ENCODE measurements at places on chromosomes 5 and 9.

- no peak overlapping the region for H3K4me3 ChIP-seq
- H3K27ac ChIP-seq, result no peak overlapping the region
- H3K4me1 ChIP-seq, result peaks cover 1% of the 10 kb centered on the region
- H3K36me3 ChIP-seq, result peaks cover 2% of the 10 kb centered on the region
- peaks cover 15% of the 10 kb centered on the region for H3K27me3 ChIP-seq
Observed at GRCh38 chr5:10768328-10768899, 7.4 kb upstream of the DAP start.

GRCh38 chr9:107807183-107807582, 317.6 kb upstream of the KLF4 start:
- H3K4me1 ChIP-seq, result no peaks in the 10 kb centered on the region
- no peaks in the 10 kb centered on the region for H3K36me3 ChIP-seq
- H3K27me3 ChIP-seq, result no peaks in the 10 kb centered on the region

DNA sequence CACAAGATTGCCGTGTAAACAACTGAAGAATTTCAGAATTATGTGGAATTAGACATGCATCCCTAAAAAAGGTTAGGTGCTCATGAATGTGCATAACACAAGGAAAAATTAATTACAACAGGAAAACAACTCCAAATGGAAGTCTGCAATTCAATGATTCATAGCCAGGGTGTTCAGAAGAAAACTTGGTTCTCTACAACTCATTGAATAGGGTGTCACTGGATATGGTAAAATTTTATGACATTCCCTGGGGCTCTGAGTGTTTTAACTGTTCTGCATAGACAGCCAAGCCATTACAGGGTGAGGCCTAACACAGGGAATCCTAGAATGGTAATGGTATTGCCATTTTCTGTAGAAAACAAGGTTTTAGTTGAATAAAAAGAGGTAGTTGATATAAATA, 24.4 kb upstream of the ZSWIM6 start:
- H3K27me3 ChIP-seq, result peaks cover 2% of the 10 kb centered on the region
- no peak for DNase-seq

GRCh38 chr5:103188436-103188835, 68.3 kb downstream of the PPIP5K2 start:
- peaks cover 22% of the 10 kb centered on the region for H3K36me3 ChIP-seq
- H3K27me3 ChIP-seq, result no peaks in the 10 kb centered on the region
- peak overlapping the region; percentile 87 for H3K27ac ChIP-seq

GRCh38 chr9:34097865-34098264, 28.6 kb downstream of the DCAF12 start:
- no peaks in the 10 kb centered on the region for H3K27me3 ChIP-seq
- DNase-seq, result no peak
- peaks cover 11% of the 10 kb centered on the region for H3K36me3 ChIP-seq
- H3K27ac ChIP-seq, result peak overlapping the region; percentile 51

DNA sequence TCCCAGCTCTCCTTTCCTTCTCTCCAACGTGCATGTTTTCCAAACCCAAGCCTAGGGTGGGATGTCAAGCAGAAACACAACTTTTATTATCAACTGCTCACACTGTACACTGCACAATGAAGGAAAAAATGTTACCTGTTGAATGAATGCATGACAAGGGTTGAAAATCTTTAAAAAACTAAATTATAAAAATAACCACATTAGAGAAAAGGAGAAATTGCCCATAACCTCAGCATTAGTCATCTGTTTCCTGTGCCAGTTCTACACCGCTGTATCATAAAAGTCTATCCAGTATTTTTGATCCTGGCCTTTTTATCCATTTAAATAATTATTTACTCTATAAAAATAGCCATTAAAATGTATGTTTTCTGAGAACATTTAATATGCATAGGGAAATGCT, 101.1 kb downstream of the APBA1 start:
- H3K4me3 ChIP-seq, result no peak overlapping the region
- H3K27ac ChIP-seq, result no peak overlapping the region
- H3K27me3 ChIP-seq, result peaks cover 3% of the 10 kb centered on the region
- no peaks in the 10 kb centered on the region for H3K4me1 ChIP-seq
- no peak for DNase-seq

GRCh38 chr5:90563108-90563507, 4.5 kb downstream of the ADGRV1 start:
- H3K4me3 ChIP-seq, result no peak overlapping the region
- H3K27ac ChIP-seq, result no peak overlapping the region
- DNase-seq, result no peak
- H3K36me3 ChIP-seq, result no peaks in the 10 kb centered on the region
- H3K27me3 ChIP-seq, result peaks cover 42% of the 10 kb centered on the region

DNA sequence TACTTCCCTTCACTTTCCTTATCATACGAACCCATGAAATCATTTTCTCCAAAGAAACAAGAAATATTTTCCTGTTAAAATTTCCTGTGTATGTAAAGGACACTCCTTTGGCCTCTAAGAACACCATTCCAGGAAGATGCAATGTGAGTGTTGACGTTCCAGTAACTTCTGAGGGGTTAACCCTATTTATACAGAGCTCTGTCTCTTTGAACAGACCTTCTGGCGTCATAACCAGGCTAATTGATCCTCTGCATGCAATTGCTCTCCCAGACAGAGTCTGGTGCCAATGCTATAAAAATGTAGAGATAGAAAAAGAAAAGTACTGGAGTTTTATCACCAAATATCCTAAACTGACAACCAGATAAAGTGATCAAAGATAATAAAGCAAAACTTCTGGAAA, 218.5 kb downstream of the TLE1 start:
- H3K36me3 ChIP-seq, result no peaks in the 10 kb centered on the region
- H3K4me3 ChIP-seq, result no peak overlapping the region
- H3K27ac ChIP-seq, result no peak overlapping the region
- no peaks in the 10 kb centered on the region for H3K4me1 ChIP-seq
- no peaks in the 10 kb centered on the region for H3K27me3 ChIP-seq

DNA sequence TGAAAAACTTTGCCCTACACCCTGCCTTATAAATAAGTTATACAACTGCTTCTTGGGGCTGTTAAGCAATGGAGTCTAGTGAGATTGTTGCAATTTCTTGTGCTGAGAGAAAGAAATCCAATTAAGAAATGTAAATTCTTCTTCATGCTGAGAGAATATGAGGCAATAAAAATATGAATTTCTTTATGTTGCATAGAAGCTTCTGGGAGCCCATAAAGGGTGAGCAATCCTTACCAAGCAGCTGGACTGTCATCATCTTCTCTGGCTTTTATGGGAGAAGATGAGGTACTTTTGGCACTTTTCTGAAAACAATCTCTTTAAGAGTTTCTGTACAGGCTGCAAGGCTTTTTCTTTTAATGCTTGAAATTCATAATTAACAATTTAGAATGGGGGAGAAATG, 204.3 kb downstream of the DMRTA1 start:
- H3K4me3 ChIP-seq, result no peak overlapping the region
- no peaks in the 10 kb centered on the region for H3K4me1 ChIP-seq
- no peaks in the 10 kb centered on the region for H3K36me3 ChIP-seq
- no peak overlapping the region for H3K27ac ChIP-seq
- DNase-seq, result no peak

- no peak overlapping the region for H3K4me3 ChIP-seq
- H3K27ac ChIP-seq, result no peak overlapping the region
- no peak for DNase-seq
- peaks cover 10% of the 10 kb centered on the region for H3K27me3 ChIP-seq
- no peaks in the 10 kb centered on the region for H3K36me3 ChIP-seq
- H3K4me1 ChIP-seq, result peaks cover 9% of the 10 kb centered on the region
Observed at GRCh38 chr5:14109041-14109747, 33.9 kb upstream of the TRIO start.

DNA sequence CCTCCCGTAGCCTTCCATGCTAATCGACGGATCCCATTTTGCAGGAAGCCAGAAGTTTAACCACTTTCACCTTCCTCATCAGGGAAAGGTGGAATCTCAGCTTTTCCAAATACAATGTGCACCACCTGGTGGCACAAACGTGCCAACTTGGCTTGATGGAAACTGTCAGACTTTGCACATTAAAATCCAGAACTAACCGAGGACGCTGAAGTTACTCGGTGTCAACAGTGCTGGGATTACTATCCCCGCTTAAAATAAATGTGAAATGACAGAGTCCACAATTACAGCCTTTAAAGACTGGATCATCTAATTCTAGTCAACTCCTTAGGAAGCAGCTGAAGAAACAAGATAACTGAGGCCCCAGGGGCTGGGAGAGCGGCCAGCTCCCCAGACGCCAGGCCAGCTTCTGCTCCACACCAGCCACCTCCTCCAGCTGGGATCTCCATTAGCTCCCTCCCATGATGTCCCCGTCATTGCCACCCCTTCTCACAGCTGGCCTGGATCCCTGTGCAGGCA, 50.1 kb upstream of the RETREG1 start:
- H3K36me3 ChIP-seq, result no peaks in the 10 kb centered on the region
- DNase-seq, result no peak
- H3K4me1 ChIP-seq, result peaks cover 2% of the 10 kb centered on the region
- H3K27me3 ChIP-seq, result no peaks in the 10 kb centered on the region

DNA sequence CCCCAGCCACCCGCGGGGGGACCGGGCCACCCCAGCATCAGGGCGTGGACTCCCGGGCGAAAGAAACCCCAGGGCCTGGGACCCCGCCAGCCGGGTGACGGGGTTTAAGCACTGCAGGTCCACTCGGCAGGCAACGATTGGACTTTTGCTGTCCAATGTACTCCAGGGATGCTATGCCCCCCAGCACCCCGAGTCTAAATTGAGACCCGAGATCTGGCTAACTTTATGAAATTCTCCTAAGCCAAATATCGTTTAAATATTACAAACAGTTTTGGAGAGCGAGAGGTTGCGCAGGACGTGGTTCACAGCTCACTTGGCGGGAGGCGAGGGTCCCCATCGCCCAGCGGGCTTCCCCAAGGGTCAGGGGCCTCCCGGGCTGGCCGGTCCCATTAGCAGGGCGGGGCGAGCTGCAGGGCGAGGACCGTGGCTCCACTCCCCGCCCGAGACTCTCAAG, 384 bp upstream of the MRPS2 start:
- H3K4me3 ChIP-seq, result peak overlapping the region; percentile 95
- peak overlapping the region; percentile 90 for H3K27ac ChIP-seq
- peaks cover under 1% of the 10 kb centered on the region for H3K36me3 ChIP-seq
- DNase-seq, result no peak
- H3K4me1 ChIP-seq, result peaks cover 4% of the 10 kb centered on the region

DNA sequence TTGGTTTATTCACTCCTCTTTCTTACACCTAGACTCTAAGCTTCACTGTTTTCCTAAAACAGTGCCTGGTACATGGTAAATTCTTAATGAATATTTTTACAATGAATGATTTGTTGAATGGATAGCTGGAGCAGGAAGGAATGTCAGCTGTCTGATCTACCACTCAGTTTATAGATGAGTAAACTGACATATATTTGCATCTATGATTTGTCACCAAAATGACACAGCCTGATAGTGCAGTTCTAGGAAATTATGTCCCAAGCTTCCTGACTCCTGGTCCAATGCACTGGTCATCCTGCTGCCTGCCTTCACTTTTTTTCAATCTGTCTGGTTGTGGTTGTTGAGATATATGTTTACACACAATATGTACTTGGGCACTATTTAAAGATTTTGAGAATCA, 651.7 kb upstream of the WWC1 start:
- H3K4me3 ChIP-seq, result no peak overlapping the region
- no peaks in the 10 kb centered on the region for H3K4me1 ChIP-seq
- no peaks in the 10 kb centered on the region for H3K36me3 ChIP-seq
- DNase-seq, result no peak
- no peak overlapping the region for H3K27ac ChIP-seq

DNA sequence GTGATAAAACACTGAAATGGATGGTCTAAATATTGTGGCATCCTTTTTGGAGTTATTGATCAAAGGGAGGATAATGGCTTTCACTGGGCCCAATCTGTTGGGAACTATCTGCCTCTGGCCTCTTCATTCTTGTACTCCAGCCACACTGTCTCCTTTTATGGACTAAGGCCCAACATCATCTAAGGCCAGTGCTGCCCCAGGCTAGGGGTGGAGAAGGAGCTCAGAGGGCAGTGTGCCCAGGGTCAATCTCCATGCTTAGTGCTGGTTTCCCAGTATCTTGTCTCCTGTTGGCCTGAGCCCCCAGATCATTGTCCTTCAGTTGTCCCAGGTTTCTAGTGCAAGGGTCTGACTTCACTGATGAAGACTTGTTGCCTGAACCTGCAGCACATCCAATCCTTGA, 26.4 kb upstream of the JMY start:
- no peaks in the 10 kb centered on the region for H3K36me3 ChIP-seq
- no peaks in the 10 kb centered on the region for H3K27me3 ChIP-seq
- no peaks in the 10 kb centered on the region for H3K4me1 ChIP-seq
- H3K4me3 ChIP-seq, result no peak overlapping the region

DNA sequence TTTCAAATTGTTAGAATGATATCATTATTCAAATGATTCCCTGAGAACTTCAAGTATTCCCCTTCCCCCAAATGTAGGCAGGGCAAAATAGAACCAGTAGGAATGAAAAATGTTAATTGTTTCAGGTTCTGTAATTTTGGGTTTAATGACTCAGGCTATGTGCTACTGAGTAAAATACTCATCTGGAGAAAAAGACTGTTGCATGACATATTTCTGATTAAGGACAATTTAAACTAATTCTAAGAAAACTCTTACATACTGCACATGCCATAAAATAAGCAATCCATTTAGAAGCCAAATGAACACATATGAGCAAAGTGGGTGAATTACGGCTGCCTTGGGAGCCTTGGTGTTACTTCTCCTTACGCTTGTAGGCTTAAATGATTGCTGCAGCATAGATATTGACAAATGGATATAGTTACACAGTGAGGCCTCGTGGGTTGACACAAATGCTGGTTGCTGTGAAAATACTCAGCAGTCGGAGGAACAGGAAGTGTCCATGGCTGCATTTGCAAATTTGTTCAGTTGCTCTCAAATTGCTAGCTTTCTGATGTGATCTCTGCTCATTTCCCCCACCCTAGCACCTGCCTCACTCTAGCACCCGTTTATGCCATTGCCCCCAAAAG, 174.9 kb upstream of the DMAC1 start:
- peaks cover 15% of the 10 kb centered on the region for H3K36me3 ChIP-seq
- H3K4me3 ChIP-seq, result peak overlapping the region; percentile 28
- H3K27ac ChIP-seq, result peak overlapping the region; percentile 85
- peaks cover 40% of the 10 kb centered on the region for H3K4me1 ChIP-seq
- peak; percentile 27 for DNase-seq

GRCh38 chr5:121660142-121660541, 191.5 kb upstream of the FTMT start:
- no peaks in the 10 kb centered on the region for H3K27me3 ChIP-seq
- H3K36me3 ChIP-seq, result no peaks in the 10 kb centered on the region
- H3K4me3 ChIP-seq, result no peak overlapping the region
- no peaks in the 10 kb centered on the region for H3K4me1 ChIP-seq

DNA sequence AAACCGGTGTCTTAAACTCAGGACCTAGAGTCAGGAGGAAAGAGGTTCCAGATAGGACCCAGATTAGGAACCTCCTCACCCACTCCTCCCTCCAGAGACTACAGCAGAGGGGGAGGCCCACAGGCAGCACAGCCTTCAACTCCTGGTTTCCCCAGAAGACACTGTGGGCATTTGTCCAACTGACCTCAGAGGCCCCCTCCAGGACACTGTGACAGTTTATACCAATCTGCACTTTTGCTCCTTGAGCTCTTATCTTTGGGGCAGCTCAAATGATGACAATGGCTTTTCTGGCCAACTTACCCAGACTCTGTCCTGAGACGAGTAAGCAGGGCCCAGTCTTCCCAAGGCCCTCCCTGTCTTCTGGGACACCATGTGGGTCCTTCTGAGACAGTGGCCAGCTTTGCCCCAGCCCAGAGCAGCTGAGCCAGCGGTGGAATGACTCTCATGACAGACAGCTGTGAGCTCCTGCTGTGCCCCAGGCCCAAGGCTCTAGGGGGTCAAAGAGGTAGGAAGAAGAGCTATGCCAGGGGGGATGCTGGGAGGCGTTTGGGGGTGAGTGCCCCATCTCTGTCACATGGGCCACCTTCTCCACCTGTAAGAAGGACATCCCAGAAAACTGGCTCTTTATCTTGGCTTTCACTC, 14.3 kb downstream of the OR2V2 start:
- H3K4me3 ChIP-seq, result peak overlapping the region; percentile 82
- peaks cover 7% of the 10 kb centered on the region for H3K27me3 ChIP-seq
- H3K36me3 ChIP-seq, result no peaks in the 10 kb centered on the region
- H3K4me1 ChIP-seq, result peaks cover 31% of the 10 kb centered on the region
- no peak for DNase-seq
